ENCODE measurements at places on chromosomes 5 and 9. TPM values are rescaled to one million over a fixed set of nuclear protein-coding genes. Genes with fewer than 3 reads are reported as not detected.

GRCh38 chr9:127180457-127181314 is 58.3 kb upstream of the ANGPTL2 start:
- no peak for DNase-seq

GRCh38 chr9:6598249-6598725 is 47.2 kb downstream of the GLDC start:
- DNase-seq: no peak

DNA sequence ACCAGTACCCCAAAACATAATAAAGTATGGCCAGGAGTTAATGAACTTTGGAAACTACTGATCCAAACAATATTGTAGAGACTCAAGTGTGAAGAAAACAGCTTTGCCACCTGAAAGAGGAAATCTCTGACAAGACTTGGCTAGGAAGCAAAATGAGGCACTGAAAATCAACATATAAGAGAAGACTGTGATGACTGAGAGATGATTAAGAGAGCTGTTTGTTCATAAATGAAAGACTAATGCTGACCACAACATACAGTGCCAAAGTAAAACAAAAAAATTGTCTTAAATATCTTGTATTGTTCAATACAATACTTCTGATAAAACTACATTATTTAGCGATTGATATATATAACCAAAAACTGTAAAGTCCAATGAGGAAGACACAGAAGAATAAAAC is 7.2 kb downstream of the RC3H2 start:
- DNase-seq: no peak

- DNase-seq: no peak
These were observed 18.9 kb downstream of the CARD19 start for GRCh38 chr9:93114984-93115335.

DNA sequence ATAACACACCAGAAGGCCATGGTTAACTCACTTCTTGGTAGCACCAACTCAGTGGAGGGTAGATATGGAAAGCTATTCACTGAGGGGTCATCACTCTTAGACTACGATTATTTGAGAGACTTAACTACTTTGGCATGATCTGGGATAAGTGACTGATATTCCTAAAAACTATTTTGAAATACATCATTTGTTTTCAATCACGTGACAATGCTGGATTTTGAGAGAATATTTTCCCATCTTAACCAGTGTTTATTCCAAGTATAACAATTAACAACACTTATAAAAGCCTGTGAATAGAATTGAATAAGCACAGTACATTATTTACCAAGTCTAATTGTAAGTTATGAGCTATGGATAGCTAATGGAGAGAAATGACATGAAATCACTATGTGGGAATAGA is 22.4 kb upstream of the CYLC2 start:
- DNase-seq: no peak

- DNase-seq: no peak
These were observed 91.1 kb upstream of the ARRDC3 start for GRCh38 chr5:91474201-91474600.

- DNase-seq: no peak
These were observed 9.0 kb upstream of the DIPK1B start for GRCh38 chr9:136703276-136703860.

- DNase-seq: no peak
These were observed 2.8 kb downstream of the SLC6A3 start for GRCh38 chr5:1442222-1443145.

GRCh38 chr5:178325679-178326373 is 93.2 kb upstream of the PHYKPL start:
- no peak for DNase-seq

DNA sequence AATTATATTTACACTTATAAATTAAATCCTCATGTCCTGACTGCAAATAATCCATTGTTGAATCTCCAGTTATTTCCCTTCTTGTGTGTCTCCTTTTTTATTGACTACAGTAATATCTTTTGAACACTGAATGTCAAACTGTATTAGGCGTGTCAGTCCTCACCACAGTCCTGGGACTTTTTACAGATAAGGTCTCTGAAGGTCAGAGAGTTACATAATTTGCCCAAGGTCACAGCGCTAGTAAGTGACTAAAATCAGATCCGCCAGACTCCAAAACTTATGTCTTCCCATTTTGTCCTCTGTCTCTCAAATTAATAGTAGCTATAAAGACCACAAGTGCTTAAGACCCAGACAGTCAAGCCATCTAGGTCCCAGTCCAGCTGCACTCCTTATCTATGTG is 274.3 kb downstream of the NR3C1 start:
- DNase-seq: no peak

GRCh38 chr9:38127271-38127839 is 58.3 kb upstream of the SHB start:
- DNase-seq: no peak

- no peak for DNase-seq
These were observed 144.4 kb upstream of the IRX2 start for GRCh38 chr5:2895876-2896275.

- DNase-seq: no peak
These were observed 110.0 kb upstream of the PTGER4 start for GRCh38 chr5:40569546-40570270.

DNA sequence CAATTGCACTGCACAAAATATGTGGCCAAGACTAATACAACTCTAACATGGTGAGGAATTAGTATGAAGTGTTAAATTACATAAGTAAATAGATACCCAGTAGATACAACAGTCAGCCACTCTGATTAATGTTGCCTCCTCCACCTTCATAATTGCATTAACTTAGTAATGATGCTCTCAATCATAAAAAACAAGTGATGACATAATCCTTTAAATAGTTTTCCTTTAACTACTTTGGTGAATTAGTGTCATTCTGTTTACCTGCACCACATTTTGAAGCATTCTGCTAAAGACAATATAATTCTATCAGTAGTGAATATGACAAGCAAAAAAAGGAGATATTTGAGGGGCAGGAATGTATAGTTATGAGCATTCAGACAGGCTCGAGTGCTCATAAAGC is 265.9 kb upstream of the SLC24A2 start:
- DNase-seq: no peak

DNA sequence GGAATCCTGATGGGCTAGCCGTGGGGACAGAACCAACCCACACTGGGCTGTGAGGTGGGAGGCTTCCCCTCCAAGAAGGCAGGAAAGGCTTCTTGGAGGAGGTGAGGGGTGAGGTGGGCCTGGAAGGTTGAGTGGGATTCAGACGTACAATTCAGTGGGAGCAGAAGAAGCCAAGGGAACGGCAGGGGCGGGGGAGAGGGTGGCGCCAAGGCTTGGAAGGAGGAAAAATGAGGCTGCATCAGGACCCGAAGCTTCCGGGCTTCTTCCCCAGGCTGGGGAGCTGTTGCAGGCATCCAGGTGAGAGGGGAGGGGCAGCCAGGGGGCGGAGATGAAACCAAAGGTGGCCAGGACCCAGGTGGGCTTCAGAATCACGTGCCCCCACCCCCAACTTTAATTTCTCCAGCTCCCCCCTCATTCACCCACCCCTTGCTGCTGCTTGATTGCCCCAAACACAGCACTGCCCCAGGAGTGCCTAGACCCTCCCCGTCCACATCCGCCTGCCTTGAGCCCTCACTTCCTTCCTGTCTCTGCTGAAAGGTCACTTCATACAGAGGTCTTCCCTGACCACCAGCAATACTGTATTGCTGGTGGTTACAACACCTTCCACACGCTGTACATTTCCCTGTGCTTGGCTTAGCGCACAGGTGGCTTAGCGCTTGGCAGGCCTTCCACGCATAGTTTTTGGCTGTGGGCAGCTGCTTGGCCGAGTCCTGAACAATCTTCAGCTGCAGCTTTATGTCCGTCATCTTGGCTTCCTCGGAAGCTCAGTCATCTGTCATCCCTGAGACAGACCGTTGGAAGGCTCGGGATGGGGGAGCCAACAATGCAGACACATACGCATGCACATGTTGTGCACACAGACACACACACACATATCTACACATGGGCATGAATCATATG is 193.5 kb downstream of the RGS3 start:
- no peak for DNase-seq

DNA sequence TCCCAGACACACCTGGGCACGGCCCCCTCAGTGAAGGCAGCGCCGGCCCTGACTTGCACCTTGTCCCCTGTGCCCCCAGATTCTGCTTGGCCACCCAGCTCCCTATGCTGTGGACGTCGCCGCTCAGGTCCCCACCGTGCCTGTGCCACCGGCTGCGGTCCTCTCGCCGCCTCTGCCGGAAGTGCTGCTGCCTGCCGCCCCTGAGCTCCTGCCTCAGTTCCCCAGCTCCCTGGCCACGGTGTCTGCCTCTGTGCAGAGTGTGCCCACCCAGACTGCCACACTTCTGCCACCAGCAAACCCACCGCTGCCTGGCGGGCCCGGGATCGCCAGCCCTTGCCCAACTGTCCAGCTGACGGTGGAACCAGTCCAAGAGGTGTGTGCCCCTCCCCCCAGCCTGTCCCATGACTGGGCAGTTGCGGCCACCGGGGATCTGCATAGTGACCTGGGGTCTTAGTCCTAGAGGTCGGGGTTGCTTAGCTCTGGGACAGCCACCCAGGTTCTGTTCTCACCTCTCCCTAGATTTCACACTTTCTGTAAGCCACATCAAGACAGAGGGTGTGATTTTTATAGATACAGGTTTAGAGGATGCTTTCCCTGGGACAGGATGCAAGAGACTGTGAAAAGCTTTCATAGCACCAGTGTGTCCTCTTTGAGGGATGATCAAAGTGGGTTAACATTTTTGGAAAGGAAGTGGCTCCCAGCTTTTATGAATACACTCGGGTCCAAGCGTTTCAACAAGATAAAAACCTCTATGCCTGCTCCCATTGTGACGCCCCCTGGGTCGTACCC is 78.0 kb downstream of the WNK2 start:
- no peak for DNase-seq

- no peak for DNase-seq
These were observed 39.0 kb downstream of the DROSHA start for GRCh38 chr5:31492869-31493268.

DNA sequence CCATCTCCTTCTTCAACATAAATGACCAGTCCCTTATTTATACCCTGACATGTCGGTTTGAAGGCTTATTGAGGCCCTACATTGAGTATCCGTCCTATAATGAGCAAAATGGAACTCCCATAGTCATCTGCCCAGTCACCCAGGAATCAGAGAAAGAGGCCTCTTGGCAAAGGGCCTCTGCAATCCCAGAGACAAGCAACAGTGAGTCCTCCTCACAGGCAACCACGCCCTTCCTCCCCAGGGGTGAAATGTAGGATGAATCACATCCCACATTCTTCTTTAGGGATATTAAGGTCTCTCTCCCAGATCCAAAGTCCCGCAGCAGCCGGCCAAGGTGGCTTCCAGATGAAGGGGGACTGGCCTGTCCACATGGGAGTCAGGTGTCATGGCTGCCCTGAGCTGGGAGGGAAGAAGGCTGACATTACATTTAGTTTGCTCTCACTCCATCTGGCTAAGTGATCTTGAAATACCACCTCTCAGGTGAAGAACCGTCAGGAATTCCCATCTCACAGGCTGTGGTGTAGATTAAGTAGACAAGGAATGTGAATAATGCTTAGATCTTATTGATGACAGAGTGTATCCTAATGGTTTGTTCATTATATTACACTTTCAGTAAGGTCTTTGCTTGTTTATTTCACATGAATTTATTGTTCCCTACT is 38.2 kb upstream of the BTNL3 start:
- peak; percentile 28 for DNase-seq

DNA sequence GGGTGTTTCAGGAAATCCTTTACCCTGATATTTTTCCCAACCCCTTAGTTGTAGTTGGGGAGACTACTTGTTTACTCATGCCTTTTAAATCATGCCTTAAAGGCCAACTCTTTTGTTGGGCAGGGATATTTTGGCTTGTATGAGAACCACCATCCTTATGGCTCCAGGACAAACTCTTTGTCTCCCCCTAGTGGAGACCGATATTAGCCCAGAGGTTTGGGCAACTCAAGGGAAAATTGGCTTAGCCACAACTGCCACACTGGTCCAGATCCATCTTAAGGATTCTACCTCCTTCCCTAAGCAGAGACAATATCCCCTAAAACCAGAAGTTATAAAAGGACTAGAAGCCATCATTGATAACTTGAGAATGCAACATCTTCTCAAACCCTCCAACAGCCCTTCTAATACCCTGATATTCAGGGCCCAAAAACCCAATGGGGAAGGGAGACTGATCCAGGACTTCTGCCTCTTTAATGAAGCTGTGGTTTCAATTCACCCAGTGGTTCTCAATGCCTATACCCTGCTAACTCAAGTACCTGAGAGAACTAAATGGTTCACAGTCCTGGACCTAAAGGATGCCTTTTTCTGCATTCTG is 100.9 kb upstream of the HCN1 start:
- DNase-seq: no peak

DNA sequence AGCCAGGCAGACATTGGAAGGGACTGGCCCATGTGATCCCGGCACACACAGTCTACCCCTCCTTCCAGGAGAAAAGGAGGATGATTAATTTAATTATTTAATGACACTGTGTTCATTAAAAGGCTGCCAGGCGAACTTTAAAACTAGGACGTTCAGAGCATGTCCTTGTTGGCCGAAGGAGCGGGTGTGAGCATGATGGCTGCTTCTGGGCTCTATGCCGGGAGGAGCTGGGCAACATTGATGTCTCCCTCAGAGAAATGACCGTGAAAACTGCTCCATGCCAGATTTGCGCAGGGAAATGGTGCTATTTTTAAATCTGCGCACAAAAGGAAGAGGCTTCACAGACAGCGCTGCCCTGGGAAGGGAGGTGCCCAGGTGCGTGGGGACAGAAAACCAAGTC is 284.9 kb upstream of the IRX4 start:
- DNase-seq: no peak

- no peak for DNase-seq
These were observed 751.7 kb downstream of the TLE1 start for GRCh38 chr9:80937645-80938044.

DNA sequence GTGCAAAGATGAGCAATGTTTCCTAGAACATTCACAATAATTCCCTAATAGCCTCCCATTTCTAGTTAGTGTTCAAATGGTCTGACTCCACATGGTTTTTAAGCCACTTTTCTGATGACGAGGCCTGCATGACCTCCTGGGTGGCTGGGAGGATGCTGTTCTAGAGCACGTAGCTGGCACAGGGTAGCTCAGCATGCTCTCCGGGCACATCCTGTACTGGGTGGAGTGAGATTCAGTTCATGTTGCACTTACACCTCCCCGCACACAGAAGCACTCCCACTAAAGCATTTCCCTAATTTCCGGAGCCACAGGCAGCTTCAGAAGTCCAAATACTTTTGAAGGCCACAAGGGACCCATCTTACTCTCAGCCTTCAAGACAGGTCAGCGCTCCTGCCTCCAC is 159.8 kb upstream of the LHFPL2 start:
- no peak for DNase-seq

SLC34A3 gene
- total RNA-seq: not detected

RMRP gene
- total RNA-seq: 10,171 TPM

BRINP1 gene
- 0.30 TPM for total RNA-seq

PCDHGB1 gene
- total RNA-seq: 1.1 TPM

ZNF483 gene
- total RNA-seq: 2.6 TPM
